ENCODE measurements at places on chromosomes 1 and 21. TPM values are rescaled to one million over a fixed set of nuclear protein-coding genes. Genes with fewer than 3 reads are reported as not detected.

The RNU1-4 gene
- total RNA-seq: not detected

The HENMT1 gene
- total RNA-seq: not detected

The CFHR1 gene
- total RNA-seq: not detected

The ITLN2 gene
- not detected for total RNA-seq

The CHML gene
- 9.3 TPM for total RNA-seq

The KRTAP6-1 gene
- not detected for total RNA-seq

The ITPKB gene
- 0.07 TPM for total RNA-seq

The DDAH1 gene
- total RNA-seq: 16.9 TPM

The DNAJC28 gene
- total RNA-seq: not detected

The VN1R5 gene
- not detected for total RNA-seq

The GNL2 gene
- 15.6 TPM for total RNA-seq

The LPAR3 gene
- total RNA-seq: not detected

The PRELP gene
- not detected for total RNA-seq

The CELSR2 gene
- total RNA-seq: 4.8 TPM

The KRTAP20-1 gene
- total RNA-seq: not detected

The ADAMTSL4 gene
- 2.7 TPM for total RNA-seq

The AMY1A gene
- not detected for total RNA-seq

The FAAH gene
- total RNA-seq: 10.9 TPM

The CCDC27 gene
- not detected for total RNA-seq

The LDLRAD2 gene
- total RNA-seq: not detected

The AXDND1 gene
- total RNA-seq: not detected
